ENCODE measurements at places on chromosomes 13 and 19.

DNA sequence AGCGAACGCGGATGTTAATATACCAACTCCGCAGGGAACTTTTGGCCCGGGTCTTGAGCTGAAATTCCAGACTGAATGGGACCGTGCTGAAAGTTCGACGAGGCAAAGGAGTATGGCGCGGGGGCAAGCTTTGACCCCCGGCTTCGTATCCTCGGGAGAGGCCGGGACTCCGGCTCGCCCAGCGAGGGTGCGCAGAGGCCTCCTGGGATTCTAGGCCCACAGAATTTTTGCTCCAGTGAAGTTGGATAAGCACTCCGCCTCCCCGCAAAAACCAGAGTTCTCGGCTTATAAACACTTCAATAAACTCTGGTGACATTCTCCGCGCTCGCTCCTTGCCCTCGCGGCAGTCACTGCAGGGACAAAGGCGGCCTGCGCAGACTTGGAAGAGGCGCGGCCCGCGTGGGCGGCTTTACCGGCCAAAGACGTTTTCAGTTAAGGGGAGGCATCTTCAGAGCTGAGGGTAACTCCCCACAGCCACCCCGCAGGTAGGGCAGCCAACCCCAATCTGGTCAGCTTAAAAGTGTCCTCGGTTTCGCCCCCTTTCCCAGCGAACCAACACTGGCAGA is 112.6 kb downstream of the KCNRG start:
- no peak for DNase-seq

DNA sequence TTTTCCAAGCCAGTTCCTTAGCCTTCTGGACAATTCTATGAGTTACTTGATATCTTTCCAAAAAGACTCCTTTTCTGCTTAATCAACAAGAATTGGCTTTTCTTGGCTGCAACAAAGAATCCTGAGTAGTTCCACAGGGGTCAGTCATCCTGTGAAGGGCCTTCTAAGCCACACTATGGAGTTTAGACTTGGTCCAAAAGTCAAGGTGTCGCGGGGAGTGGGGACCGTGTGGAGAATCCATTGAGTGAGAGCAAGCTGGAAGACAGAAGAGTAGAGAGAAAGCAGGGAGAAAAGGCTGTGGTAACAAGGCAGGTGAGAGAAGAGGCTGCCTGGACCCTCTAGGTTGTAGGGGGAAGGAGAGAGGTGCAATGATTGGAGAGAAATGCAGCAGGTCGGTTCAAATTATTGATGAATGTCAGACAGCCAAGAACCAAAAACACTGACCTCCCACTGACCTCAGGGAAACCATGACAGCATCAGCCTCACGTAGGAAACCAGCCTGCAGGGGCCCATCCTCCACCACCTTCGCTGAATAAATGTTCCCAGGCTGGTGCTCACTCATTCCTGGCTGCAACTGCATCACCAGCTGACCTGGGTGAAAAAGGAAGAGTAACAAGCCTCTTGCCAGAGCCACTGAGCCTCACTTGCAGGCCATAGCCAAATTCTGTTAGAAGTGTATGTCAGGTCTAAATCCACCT is 7.1 kb upstream of the IFT88 start:
- no peak for DNase-seq

GRCh38 chr19:872266-872951 is 12.9 kb downstream of the CFD start:
- no peak for DNase-seq

- DNase-seq, result no peak
Measured at GRCh38 chr19:18842166-18842565, 10.4 kb downstream of the UPF1 start.

DNA sequence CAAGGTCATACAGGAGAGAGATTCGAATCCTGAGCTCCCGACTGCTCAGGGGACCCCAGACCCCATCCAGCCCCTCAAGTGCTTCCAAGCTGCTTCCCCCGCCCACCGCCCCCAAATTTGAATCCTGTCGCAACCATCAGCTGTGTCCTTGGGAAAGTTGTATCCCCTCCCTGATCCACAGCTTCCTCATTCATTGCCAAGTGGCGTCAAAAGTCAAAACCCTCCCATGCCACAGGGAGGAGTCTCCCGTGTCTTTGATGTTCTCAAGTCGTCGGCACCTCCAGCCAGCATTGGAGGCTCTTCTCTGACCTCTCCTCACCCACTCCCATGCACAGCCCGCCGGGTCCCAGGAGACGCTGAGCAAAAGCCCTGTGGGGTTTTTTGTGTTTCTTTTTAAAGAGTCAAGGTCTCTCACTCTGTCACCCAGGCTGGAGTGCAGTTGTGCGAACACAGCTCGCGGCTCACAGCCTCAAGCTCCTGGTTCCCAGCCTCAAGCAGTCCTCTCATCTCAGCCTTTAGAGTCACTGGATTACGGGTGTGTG is 2.8 kb upstream of the IFI30 start:
- DNase-seq, result no peak

- DNase-seq, result no peak
Measured at GRCh38 chr13:98144027-98144741, 1.3 kb downstream of the FARP1 start.

- no peak for DNase-seq
Measured at GRCh38 chr19:1449467-1450442, at the start of gene APC2. Gene APC2, plus strand, starts transcription at chr19:1450121. Its CDS starts 2,881 bp downstream, at chr19:1453002.

DNA sequence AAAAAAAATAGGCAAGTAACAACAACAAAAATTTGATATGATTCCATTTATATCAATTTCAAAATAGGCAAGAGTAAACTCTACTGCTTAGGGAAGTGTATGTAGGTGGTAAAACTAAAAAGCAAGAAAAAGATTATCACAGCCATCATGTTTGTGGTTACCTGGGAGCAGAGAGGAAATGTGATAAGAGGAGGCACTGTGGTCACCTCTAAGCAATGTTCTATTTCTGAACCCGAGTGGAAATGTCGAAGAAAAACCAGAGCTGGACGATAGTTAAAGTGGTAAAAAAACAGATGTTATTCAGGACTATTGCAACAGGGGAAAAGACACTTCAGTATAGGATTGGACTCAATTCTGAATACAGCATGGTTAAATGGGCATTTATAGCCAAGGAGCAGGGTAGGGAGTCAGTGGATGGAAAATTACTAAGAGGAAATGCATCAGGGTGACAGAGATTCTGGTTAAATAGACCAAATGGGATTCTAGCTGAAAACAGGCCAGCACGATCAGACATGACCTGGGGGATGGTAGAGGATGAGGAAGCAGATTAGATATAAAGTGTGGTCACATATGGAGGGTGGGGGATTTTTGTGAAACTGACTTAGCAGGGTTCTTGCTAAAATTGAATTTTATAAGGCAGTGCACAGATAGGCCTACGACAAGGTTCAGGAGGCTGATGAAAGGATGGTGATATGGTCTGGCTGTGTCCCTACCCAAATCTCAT is 6.0 kb upstream of the TEX30 start:
- DNase-seq, result no peak

GRCh38 chr19:30882411-30883005 is 466.7 kb downstream of the TSHZ3 start:
- no peak for DNase-seq

- DNase-seq, result no peak
Measured at GRCh38 chr19:15337202-15337601, 4.9 kb upstream of the BRD4 start.

- DNase-seq, result no peak
Measured at GRCh38 chr13:70339738-70340137, 231.5 kb upstream of the KLHL1 start.

GRCh38 chr13:114106991-114107685 is 25.3 kb downstream of the RASA3 start:
- no peak for DNase-seq

DNA sequence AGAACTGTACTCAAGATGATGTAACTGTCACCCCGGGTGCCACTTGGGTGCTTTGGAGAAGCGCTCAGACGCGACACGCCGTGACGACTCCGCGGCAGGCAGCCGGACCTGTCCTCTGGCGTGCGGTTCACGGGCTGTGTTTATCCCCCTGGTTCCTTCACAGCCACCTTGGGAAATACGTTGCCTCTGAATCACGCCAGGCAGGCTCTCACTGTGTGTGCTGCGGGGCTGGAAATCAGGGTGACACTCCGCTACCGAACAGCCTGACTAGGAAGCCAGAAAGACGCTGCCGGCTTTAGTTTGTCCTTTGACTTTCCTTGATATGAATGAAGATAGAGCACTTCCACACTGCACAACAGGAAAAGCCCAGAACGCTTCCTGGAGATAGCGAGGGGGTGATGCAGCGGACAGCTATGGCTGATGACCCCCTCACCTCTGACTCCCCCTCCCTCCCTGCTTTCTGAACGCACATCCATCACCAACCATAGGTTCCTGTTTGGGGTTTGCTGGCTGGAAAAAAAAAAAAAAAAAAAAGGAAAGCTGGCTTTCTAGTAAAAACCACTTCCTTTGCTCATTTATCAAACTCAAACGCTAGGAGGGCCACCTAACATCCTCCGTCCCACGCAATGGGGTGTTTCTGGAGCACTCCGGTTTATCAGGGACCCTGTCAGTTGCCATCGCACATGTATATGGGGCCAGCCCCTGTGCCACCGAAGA is 3.7 kb upstream of the GP6 start:
- DNase-seq, result no peak

DNA sequence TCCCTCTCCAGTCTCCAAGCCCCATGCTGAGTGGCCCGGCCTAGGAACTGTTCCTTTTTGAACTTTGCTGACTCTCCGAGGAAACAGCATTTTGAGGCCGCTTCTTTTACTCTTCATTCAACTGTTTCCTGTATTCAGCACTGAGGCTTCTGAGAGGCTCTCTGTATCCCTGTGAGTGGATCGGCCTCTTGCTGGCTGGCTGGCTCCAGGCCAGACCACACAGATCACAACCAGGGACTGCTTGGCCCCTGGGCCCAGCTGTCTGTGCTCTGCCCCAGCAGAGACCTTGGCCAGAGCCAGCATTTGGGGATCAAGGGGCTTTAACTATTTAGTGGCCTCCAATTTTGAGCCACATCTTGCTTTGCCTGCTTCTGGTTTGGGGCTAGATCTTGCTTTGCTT is 75.6 kb upstream of the KL start:
- DNase-seq, result peak; percentile 1

- DNase-seq, result no peak
Measured at GRCh38 chr13:79749984-79750551, 269.1 kb downstream of the NDFIP2 start.
